Bronchial epithelial cell (primary cell): ENCODE measurements at places on chromosomes 1 and 21.

- DNase-seq: no peak
These were observed 27.7 kb downstream of the CD34 start for GRCh38 chr1:207883104-207883651.

- DNase-seq: no peak
These were observed 33.9 kb downstream of the WDR4 start for GRCh38 chr21:42845296-42845965.

GRCh38 chr1:74766579-74766978 is 33.6 kb downstream of the TYW3 start:
- peak; percentile 7 for DNase-seq

GRCh38 chr1:63773496-63773814 is 362 bp upstream of the ROR1 start:
- no peak for DNase-seq

- no peak for DNase-seq
These were observed 7.1 kb downstream of the NBL1 start for GRCh38 chr1:19651141-19651737.

DNA sequence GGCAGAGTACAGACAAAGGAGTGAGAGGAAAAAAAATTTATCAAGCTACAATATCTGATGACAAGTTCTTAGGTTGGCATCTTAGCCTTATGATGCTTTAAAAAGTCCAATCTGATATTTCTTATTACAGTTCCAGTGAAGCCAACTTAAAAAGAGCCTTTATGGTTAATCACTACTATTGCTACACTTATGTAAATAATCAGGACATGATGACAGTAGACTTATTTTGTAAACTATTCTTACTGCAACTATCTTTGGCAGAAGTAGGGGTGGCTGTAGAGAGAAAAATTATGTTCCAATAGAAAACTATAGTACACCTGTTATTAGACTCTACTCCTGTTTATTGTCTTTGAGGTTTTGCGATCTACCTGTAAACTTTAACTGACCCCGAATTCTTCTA is 25.8 kb upstream of the NUF2 start:
- DNase-seq: peak; percentile 10

DNA sequence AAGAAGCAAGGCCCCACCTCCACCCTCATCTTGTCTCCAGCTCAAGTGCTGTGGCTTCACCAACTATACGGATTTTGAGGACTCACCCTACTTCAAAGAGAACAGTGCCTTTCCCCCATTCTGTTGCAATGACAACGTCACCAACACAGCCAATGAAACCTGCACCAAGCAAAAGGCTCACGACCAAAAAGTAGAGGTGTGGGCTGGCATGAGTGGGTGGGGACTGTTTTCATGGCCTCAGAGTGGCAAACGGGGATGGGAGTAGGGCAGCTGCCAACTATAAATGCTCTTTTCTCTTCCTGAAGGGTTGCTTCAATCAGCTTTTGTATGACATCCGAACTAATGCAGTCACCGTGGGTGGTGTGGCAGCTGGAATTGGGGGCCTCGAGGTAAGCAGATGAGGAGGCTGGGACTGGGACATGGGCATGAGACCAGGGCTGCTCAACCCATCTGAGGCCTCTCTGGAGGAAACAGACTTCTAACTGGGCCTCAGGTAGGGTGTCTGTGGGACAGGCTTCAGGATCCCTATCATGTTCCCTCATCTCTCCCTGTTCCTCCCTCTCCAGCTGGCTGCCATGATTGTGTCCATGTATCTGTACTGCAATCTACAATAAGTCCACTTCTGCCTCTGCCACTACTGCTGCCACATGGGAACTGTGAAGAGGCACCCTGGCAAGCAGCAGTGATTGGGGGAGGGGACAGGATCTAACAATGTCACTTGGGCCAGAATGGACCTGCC is 8.8 kb upstream of the P3R3URF start:
- DNase-seq: no peak

DNA sequence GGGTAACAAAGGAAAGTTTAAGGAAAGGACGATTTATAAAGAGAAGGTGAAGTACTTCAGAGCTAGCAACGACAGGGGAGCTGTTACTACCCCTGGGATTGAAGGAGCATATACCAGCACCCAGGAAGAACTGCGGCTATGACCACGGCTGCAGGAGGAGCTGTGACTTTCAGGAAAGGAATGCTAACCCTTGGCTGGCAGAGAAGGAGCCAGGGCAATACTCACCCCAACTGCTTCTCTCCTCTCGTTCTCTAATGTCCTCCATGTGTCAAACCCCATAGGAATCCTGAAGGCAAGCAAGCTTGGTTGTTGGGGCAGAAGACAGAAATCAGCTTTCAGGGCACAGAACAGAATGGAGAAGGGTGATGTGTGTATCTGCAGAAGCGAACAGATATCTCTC is 120.5 kb downstream of the TMEM53 start:
- DNase-seq: peak; percentile 86

DNA sequence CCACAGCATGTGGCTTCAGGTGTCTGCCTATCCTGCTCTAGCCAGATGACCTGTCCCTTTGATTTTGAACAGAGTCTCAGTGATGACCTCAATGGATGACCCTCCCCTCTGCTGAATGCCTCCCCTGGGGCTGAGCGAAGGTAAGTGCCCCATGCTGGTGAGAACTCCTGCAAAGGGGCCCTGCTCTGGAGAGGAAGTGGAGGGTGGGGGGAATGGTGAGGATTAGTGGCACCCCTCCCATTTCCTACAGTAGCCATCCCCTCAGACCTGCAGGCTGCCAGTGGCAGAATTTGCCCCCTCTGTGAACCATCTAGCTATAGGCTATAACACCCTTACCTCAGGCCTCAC is 3.7 kb upstream of the PMVK start:
- no peak for DNase-seq

- DNase-seq: peak; percentile 8
These were observed 85.0 kb upstream of the AK4 start for GRCh38 chr1:65063025-65063424.

- no peak for DNase-seq
These were observed 172.6 kb downstream of the APP start for GRCh38 chr21:25997788-25998611.

DNA sequence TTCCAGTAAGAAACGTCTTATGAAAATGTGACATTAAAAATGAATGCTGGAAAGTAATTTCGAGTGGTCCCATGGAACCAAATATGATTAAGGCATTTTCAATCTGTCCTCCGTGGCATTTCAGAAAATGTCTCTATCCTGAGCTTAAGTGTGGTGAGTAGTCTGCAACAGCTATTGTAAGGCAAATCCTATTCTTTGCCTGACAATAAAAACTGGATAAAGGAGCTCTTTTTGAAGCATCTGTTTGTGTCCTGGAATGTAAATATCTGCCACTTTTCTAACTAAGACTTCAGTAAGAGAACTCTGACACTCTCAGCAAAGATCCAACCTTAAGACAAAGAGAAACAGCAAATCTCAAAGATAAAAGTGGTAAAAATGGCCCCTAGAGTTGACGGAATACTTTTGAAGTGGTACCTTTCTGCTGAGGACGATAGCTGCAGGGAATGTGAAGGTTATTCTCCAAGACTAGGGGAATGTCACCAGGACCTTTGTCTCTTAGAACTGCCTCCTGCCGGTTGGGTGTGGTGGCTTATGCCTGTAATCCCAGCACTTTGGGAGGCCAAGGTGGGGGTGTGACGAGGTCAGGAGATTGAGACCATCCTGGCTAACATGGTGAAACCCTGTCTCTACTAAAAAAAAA is 486.7 kb upstream of the ZP4 start:
- DNase-seq: no peak

DNA sequence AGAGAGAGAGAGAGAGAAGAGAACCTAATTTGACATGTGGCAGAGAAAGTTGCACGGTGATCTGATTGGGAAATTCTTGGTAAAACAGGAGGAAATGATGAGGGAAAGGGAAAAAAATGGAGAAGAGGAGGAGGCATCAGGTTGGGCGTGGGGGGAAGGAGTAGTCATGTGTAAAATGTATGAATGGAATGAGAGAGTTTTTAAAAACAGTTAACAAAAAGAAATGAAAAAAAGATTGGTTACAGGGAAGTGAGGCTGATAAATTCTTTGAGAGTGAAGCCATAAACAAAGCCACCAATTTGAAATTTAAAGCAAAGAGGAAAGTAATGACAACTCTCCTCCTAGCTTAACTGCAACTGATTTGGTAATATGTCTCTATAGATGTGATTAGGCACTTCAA is 409.2 kb downstream of the USH2A start:
- DNase-seq: no peak

DNA sequence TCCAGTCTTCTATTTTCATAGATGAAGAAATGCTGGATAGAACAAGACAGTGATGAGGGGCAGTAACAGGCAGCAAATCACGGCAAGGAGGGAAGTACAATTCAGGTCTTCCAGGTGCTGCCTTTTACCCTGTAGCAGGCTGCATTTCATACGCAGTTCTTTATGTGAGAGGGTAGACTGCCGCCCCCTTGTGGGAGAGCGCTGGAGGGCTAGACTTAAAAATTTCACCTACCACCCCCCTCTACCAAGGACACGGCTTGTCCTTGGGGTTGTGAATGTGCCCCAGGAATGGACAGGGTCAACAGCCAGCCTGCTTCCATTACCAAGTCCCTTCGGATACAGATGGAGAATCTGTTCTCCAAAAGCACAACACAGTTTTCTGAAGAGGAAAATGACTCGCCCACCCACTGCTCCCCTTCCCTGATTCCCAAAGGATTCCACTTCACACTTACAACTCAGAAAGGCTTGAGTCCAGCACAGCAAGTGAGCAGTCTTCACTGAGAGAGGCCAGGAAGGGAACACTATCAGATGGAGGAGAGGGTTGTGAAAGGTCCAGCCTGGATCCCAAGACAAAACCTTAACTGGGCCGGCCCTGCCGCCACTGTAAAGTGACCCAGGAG is 7.4 kb downstream of the WDR77 start:
- DNase-seq: no peak

DNA sequence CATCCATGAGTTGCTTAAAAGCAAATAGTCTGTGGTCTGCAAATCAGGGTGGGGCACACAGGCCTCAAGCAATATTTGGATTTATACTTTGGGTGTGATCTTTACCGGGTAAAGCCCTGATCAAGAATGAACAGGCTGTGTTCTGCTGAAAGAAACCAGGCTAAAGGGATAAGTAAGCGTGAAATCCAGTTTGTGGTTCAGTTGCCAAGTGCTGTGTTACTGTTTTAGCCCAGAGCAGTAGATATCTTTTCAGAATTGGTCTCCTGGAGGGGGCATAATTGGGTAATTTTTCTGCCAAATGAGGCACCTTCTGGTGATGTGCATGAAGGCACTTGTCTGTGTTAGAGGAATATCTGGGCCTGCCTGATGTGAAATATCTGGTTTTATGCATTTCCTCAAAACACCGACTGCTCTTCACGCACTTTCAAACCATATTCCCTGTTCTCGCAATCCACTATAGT is 21.4 kb downstream of the AIM2 start:
- peak; percentile 61 for DNase-seq

DNA sequence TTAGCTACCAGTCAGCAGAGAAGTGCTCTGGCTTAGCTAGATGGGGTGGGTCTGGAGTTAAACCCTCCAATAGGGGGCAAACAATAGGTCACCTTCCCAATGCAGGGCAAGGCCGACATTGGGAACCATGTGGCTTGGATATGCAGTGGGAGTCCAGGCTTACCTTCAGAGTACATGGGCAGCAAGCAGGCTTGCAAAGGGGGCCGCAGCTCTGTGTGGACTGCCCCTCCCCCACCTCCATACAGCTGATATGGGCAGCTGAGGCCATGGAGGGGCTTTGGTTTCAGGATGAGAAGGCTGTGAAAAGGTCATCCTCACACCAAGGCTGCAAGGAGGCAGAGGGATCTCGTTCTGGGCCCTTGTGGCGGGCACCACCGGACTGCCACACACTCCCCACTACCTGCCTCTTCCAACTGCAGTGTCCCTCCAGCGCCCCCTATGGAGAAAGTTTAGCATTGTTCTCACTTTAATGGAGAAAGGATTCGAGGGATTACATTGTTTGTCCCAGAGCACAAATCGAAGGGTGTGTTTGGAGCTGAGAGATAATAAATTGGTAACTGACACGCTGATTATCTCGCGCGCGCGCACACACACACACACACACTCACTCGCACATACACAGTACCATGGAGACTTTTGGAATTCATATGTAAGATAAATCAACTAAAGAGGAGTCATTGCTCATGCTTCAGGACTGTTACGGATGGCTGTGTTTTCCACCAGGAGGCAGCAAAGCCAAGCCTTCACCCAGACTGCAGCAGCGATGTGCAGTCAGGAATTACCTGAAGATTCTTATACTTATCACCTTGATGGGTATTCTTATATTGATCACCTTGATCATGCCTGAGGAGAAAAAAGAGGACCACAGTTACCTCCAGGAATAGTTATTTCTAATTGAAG is 7.0 kb upstream of the SMCP start:
- peak; percentile 72 for DNase-seq

GRCh38 chr1:222897527-222898190 is 82.8 kb downstream of the DISP1 start:
- DNase-seq: peak; percentile 15

DNA sequence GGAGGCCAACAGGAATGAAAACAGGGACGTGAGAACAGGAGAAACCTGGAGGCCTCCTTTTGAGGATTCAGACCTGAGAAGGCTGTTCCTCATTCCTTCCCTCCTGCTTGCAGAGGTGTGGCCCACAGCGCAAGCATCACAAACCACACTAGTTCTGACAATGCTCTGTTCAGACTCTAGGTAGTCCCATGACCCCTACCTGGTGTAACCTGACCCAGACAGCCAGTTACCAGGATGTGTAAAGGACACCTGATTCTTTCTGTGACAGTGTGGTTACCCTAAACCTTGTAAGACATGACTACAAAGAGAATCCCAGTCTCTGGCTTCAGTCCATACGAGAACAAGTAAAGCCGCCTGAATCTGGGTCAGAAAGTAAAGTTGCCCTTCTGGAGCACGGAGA is 3.2 kb downstream of the MECR start:
- DNase-seq: peak; percentile 42

GRCh38 chr1:232137066-232137465 is 492.9 kb downstream of the SIPA1L2 start:
- no peak for DNase-seq

DNA sequence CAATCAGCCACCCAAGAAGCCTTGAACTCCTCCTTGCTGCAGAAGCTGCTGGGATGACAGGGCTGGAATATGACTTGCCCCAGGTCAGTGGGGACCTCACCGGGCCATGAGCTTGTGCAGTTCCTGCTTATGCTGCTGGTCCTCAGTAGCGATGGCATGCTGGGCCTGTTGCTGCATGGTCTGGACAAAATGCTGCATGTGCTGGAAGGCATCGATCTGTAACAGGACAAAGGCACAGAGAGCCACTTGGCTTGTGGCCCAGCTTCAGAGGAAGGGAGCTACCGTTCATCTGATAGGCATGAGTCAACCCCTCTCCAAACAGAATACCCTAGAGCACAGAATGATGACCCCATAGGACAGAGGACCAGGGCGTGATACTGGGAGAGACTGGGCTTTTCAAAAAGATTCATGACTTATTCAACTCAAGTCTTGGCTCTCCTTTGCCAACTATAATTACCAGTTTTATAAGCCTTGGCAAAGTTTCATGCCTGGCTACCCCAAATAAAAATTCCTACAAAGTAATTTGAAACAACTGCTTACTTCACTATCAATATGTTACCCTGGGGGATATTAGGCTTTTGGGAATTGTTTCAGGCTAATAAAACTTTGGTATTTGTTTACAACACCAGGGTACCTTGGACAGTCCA is 34.7 kb upstream of the EXOSC10 start:
- DNase-seq: peak; percentile 86
